ENCODE measurements at places on chromosomes 1 and 21.
A peak's percentile ranks its signal among the peaks of the same experiment; 100 is the strongest.

DNA sequence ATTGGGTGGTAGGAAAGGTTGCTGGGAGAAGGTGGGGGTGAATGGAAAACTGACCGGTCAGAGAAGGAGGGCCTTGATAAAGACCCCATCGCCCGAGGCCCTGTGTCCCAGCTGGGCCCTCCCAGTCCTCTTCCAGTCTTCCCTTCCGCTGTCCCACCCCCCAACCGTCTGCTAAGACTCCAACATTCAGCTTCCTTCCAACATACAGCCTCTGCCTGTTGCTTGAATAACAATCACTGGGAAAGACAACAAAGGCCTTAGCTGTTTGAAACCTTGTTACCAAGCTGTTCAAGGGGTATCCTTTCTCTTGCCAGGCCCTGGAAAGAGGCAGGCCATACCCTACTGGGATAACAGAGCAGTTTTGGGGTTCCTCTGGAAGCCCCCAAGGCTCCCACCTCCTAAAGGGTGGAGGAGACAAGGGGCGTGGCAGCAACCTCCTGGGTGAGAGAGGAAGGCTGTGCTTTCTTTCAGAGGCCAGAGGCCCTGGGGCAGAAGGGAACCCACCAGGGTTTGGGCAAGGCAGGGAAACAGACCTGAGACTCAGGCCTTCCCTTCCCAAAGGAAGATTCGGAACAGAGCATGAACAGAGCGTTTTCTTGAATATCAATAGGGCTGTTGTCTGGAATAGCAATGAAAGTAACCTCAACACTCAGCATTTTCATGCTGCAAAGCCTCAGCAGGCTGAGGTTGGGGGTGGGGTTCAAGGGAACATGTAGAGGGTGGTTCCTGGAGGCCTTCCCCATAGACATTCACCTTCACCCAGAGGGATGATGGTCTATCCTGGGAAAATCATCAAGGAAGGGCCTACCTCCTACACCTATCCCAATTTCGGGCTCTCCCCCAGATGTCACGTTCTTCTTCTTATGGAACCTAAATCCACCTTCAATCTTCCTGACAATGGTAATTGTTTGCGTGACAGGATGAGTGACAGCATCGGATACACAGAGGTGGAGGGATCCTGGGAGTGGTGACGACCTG, 4.1 kb downstream of the ETNK2 start:
- no peak for DNase-seq

DNA sequence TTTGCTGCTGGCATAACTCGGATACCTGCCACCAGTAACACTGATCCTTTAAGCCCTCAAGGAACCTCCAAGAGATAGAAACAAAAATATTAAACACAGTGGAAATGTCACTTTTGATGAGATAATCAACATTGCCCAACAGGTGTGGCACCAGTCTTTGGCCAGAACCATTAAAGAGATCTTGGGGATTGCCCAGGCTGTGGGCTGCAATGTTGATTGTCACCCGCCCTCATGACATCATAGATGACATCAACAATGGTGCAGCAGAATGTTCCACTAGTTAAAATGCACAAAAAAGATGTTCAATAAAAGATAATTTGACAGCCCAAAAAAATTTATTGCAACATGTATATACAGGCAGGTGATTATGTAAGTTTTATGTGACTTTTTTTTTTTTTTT, 20.2 kb upstream of the ZMYM1 start:
- DNase-seq: peak; percentile 73

DNA sequence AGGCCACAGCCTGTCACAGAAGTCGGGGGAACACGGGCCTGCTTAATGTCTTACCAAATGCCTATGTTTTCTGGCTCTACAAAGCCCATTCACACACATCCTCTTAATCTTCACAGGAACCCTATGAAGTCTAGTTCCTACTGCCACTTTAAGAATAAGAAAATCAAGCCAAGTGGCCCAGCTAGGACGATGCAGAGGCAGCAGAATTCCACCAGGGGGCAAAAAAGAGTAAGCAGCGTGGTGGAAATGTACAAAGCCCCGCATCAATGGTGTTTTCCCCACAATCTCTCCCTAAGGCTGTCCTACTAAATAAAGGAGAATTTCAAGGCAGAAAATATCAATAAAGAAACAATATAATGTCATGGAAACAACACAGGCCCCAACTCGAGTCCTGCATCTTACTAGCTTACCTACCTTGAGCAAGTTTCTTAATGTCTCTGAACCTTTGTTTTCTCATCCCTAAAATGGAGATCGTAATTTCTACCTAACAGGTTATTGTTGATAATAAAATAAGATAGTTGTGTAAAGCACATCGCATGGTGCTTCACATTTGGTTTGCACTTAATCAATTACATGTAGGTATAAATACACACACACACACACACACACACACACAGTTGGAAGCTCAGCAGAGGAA, 21.4 kb downstream of the SEC16B start:
- DNase-seq: peak; percentile 60

- DNase-seq: no peak
These were observed 51.1 kb downstream of the SIM2 start for GRCh38 chr21:36749935-36750575.

DNA sequence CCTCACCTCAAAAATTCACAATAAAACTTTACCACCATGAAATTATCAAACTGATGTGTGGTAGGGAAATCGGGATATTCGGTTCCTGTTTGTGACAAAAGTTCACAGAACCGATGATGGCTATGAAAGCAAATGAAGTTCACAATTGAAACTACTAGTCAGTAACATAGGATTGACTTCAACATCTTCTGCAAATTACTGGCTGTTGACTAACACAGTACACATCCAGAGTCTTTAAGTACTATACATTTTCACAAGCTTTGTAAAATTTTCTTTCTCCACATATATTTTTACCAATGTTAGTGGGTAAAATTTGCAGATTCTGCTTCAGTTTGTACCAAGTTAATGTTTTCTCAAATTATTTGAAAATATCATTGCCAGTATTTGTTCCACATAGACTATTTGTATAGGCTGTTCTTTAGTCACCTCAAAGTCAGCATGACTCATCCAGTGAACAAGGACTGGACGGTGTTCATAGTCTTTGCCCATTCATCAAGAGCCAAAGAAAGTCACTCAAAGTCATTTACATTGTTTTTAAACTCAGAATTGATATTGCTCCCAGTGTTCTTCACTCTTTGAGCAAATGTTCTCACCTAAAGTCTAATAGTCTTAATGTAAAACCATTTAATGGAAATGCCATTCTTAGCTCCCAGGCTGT, 213.4 kb downstream of the USP25 start:
- no peak for DNase-seq

DNA sequence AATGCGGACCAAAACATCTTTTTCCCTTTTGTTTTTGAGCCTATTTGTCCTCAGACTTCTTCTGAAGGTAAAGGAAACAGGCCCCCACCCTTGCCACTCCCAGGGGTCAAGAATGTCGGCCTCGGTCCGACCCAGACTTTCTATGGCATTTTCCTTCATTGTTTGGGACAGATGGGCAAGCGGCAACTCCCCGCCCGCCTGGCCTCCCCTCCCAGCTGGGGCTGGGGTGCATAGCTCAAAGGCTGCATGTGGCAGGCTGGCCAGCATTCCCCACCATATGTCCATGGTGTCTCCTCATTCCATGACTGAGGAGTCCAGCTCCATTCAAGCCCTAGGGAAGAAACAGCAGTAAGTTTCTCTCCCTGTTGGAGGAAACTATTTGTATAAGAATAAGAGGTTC, 29.4 kb upstream of the TSPEAR start:
- no peak for DNase-seq

DNA sequence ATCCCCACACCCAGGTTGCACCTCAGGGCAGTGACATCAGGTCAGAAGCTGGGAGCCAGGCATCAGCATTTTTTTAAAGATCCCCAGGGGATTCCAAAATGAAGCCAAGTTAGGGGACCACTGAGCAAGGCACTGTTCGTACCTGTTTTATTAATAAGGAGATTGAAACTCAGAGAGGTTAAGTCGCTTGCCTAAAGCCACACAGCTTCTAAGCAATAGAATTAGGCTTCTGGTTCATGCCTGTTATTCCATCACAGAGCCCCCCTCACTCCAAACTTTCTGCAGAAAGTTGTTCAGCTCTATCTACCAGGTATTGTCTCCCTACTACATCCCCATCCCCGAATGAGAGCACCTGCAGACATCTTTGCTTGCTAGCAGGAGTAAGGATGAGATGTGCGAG, 28.7 kb downstream of the KCNN3 start:
- DNase-seq: no peak

DNA sequence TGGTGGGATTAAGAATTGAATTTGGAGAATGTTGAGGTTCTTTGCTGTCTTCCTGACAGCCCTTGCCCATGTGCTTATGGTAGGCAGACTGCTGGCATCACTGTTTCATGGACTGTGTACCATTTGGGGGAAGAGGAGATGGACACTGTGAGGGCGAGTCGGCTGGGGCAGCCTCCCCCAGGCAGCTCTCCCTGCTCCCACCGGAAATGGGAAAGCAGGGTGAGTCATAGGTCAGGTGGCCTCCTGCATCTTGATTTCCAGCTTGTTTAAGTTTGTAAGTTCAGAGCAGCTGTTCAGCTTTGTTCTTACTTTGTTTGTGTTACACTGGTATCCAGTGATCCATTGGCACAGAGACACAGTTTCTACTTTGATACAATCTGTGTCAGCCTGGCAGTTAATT, 87.2 kb upstream of the CNIH3 start:
- DNase-seq: no peak

GRCh38 chr1:46757247-46757955, 38.5 kb upstream of the EFCAB14 start:
- DNase-seq: no peak

DNA sequence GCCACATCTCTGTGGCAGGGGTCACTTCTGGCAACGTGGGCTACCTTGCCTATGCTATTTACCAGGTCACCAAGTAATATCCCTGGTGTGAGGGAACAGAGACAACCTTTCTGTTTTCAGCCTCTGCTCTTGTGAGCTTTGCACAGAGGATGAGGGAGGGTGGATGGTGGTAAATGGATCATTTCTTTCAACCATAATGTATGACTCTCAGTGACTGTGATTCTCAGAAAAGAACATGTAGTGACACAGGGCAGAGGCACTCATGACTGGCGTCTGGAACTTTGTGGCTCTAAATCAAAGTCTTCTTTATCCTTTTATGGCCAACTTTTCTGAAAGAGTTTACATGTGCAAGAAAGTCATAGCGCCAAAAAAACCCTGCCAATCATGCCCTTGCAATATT, 153.5 kb upstream of the USP24 start:
- no peak for DNase-seq

DNA sequence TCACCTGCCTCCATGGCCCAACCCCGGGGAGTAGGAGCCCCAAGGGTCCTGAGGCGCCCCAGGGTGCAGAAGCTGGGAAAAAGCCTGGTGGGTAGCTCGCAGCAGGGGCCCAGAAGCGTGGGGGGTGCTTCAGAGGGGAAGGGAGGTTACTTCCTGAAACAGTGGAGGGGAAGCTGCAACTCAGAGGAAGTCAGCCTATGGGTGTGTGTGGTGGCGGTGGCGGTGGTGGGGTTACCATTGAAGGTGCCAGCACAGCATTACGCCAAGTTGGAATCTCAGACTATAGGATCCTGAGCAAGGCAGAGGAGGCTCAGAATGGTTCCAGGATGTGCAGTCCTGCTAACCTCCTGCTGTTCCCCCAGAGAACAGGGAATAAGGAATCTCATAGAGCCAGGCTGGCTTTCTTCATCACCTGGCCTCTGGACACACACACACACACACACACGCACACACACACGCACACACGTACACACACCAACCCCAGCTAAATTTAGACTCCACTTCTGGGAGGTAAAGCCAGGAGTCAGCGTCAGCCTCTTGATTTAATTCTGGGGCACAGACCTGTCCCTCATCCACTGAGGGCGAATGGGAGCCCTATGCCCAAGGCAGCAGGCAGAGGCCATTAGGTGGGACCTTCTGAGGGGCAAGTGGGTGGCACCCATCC, 1.3 kb downstream of the DENND4B start:
- DNase-seq: peak; percentile 93

GRCh38 chr1:46501528-46501927, 11.9 kb downstream of the DMBX1 start:
- DNase-seq: no peak

DNA sequence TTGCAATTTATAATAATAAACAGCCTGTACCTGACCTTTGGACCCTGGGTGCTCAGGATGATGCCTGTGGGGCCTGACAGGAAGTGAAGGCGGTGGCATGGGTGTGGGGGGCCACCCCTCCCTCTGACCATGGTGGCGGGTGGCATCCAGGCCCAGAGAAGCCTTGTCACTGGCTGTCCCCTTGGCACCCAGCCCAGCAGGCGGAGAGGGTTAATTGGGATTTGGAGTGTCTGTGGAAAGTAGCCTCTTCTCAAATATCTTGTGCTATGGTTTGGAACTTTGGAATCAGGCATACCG, 20.5 kb downstream of the SOX13 start:
- DNase-seq: no peak

DNA sequence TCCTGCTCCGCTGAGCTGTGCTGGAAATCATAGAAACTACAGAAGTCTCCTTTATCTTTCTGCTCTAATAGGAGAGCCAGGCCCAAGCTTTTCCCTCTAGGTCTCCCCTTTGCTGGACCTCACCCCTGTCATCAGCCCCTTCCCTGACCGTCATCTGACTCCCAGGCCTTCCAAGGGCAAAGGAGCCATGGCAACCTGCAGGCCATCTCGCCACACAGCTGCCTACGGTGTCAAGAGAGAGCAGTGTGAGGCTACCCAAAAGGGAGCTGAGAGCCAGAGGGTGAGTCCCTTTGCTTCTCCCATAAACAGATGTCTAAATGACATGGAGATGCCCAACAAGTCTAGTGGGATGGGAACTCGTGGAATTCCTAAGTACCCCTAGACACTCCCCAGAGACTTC, 37.6 kb upstream of the DIPK1A start:
- DNase-seq: no peak

GRCh38 chr1:208174731-208175507, 69.3 kb downstream of the PLXNA2 start:
- no peak for DNase-seq

DNA sequence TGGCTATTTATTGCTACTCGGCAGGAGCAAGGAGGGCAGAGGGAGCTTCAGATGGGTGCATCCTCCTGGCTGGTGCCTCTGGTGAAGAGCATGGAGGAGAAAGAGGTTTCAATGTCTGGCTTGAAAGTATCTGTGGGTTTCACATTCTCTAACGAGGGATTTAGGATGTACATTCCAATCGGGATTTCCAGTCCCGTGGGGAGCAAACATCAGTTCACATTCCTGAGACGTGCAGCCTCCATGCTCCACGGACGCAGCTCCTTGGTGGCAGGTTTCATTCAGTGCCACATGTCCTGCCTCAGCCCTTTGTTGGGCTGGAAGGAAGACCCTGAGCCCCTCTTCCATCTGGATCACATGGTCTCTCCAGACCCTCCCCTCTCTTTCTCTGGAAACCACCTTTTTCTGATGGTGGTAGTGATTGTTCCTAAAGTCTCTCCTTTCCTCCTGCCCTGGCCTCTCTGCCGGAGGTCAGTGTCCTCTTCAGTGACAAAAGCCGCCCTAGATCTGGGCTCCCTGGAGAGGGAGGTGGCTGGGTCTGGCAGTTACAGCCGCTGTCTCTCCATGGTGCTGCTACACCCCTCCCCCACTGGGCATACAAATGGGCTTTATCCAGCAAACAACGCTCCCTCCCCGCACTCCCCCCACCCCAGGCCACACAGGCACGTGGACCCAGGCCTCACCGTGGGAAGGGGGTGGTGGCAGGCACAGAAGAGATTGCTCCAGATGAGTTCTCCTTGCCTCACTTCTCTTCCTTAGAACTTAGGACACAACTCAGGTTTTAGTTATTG, 826 bp upstream of the CA14 start:
- DNase-seq: no peak
